GM12864 (cell line): ENCODE measurements at places on chromosomes 12 and 14.
A peak's percentile ranks its signal among the peaks of the same experiment; 100 is the strongest.

GRCh38 chr14:31527087-31527486 lies 34.1 kb upstream of the NUBPL start:
- DNase-seq, result no peak

GRCh38 chr12:50246197-50246865 lies 37.0 kb downstream of the LIMA1 start:
- DNase-seq, result no peak

DNA sequence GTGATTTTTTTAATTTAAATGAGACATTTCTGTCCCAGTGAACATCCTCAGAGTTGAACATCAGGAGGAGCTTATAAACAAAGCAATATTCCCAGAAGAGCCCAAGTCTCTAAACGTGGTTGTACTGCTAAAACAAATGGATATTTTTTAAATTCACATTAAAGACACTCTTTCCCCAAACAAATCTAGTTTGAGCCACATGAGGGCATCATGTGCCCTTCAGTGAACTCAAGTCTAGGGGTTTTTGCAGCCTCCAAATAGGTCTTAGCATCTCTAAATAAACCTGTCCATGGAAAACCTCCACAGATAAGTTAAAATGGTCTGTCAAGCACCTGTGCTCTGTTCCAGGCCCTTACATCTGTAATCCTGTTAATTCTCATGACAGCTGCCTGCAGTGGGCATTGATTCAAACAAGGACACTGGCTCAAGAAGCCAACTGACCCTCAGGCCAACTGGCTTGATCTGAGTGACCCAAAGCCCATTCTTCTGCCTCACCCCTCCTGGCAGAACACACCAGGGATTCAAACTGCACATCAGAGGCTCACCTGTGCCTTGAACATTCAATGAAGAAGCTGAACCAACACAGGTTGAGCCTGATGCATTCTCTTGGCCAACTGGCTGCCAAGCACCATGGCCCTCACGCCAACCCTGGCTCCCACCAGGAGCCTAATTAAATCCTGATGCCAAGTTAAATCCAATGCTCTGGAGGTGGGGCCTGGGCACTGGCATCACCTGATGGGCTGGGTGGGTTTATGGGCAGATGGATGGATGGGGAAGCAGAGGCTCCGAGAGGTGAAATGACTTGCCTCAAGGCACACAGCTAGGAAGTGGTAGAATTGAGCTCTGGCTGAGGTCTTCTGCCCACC lies 8.6 kb downstream of the ISCU start:
- DNase-seq, result no peak

DNA sequence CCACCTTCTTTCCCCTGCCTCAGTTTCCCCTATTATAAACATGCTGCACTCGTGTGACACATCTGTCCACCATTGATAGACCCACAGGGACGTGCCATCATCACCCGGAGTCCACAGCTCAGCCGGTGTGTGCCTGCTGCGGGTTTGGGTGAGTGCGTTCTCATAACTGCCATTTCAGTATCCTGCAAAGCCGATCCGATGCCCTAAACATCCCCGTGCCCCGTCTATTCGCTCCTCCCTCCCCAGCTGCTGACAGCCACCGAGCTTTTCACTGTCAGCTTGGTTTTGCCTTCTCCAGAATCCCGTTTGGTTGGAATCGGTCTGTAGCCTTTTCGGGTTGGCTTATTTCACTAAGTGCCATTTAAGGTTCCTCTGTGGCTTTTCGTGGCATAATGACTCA lies 3.9 kb downstream of the LRCOL1 start:
- DNase-seq, result no peak

DNA sequence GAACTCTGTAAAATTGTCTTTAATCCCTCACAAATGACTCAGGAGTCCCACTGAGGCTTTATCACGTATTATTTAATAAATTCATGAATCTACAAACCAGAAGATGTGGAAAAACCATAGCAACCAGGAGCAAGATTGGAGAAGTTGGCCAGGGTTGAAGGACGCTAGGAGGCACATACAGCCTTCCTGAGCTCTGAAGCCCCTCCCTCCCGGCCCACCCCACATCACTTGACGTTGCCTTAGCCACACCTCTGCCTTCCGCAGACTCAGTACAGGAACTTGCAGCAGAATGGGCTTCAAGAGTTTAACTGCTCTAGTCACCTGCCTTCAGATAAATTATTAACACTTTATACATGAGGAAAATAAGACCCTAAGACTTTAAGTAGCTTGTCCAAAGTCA lies 33.9 kb downstream of the SLC35F4 start:
- DNase-seq, result no peak

- no peak for DNase-seq
Measured at GRCh38 chr14:90797919-90798318, 18.3 kb downstream of the TTC7B start.

- no peak for DNase-seq
Measured at GRCh38 chr12:68612697-68613096, 2.0 kb downstream of the RAP1B start.

GRCh38 chr12:128178966-128179365 lies 88.0 kb upstream of the TMEM132C start:
- no peak for DNase-seq

GRCh38 chr14:68336165-68336564 lies 456.7 kb downstream of the ZFP36L1 start:
- no peak for DNase-seq

DNA sequence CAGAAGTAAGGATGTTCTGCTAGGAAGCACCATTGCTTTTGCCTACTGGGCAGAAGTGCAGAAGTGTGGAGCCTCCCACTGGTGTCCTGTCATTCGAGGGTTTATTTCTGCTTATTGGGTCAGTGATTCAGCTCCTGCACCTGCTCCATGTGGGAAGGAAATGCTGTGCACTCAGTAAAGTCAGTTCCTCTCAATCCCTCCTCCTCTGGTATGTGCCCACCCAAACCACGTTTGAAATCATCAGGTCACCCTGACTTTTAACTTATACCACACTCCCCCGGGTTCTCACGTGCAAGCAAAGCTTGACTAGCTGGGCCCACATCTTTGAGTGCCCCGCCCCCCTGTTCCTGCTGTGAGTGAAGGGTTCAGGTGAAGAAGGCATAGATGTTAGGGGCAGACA lies 223.7 kb downstream of the CHST11 start:
- no peak for DNase-seq

DNA sequence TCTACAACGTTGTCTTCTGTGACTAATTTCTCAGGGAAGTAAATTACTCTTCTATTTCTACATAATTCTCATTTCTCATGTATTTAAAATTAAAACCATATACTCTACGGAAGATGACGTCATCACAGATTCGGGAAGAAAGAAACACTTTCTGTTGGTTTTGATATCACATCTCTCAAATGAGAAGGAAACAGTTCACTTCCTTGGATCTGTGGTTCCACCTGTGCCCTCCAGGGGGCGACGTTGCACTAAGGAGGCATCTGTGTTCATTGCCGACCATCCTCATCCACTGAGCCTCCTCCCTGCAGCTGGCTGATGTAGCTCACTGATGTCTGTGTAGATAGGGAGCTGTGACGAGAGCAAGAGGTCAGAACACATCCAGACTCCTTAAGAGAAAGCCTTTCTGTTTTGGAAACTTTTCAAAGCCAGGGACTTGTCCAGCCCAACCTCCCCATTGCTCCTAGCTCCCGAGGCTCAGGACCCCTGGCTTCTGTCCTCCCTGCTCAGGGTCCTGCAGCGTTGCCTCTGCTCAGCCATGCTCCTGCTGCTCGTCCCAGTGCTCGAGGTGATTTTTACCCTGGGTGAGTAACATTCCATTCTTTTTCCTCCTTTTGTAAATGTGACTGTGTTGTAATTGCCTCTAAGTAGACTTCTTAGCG lies 172.7 kb upstream of the OR4E1 start:
- DNase-seq, result no peak

GRCh38 chr12:2662524-2662923 lies 132.2 kb upstream of the FKBP4 start:
- DNase-seq, result no peak

- DNase-seq, result no peak
Measured at GRCh38 chr14:67137744-67138371, 51.4 kb upstream of the GARIN2 start.

- no peak for DNase-seq
Measured at GRCh38 chr12:2118481-2119255, 65.9 kb downstream of the CACNA1C start.

GRCh38 chr12:112013601-112014402 lies 576 bp downstream of the ERP29 start:
- peak; percentile 68 for DNase-seq

GRCh38 chr14:58533446-58533845 lies 104.3 kb upstream of the DACT1 start:
- no peak for DNase-seq

GRCh38 chr12:13505224-13505623 lies 308.7 kb downstream of the EMP1 start:
- no peak for DNase-seq

- DNase-seq, result no peak
Measured at GRCh38 chr12:16241346-16241745, 36.1 kb downstream of the SLC15A5 start.
